ENCODE measurements at places on chromosomes 2 and 18.

DNA sequence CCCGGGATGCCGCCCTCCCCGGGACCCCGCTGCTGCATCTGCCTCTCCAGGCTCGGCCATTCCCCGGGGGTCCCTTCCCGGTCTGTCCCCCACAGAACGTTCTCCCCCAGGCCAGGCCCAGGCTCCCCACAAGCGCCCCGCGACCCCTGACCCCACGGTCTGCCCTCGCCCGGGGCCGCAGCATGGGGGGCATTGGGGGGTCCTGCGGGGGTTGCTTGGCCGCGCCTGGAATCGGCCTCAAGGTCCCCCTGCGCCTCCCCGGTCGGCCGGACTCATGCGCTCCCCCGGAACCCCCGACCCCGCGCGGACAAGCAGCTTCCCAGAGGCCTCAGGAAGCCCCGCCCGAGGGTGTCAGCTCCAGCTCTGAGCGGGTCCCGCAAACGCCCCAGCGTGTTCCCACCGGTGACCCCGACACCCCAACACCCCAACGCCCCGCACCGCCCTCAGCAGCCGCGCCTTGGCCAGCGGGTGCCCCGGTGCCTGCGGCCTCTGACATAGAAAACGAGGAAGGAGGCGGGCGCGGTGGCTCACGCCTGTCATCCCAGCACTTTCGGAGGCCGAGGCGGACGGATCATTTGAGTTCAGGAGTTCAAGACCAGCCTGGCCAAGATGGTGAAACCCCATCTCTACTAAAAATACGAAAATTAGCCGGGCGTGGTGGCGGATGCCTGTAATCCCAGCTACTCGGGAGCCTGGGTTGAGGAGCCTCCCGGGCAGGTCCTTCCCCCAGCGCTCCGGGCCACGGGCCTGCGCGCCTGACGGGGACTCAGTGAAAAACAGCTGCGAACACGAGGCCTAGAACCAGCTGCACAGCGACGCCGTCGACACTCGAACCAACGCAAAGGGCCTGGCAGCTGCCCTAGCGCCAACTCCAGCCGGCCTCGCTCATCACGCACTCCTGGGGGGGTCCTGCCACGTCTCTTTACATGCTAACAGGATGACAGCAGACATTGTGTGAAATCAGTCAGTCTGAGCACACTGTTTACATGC lies 61.8 kb upstream of the CTDP1 start:
- no peak for DNase-seq

GRCh38 chr2:126317790-126318431 lies 338.0 kb upstream of the GYPC start:
- DNase-seq: peak; percentile 80

DNA sequence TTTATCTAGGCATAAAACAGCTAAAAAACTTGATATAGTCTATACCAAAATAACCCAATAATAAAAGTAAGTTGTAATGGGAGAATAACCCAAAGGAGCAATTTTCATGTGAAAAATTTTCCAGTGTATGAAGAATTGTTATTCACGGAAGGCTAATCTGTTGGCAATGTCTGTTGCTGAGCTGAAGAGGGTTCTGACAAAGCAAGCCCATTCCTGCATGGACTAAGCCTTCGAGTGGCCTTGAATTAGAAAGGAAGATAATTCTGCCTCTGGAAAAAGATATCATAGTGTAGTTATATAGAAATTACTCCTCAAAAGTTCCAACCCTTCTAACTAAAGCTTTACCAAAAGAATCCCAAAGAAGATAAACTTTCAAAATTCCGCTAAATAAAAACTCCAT lies 101.5 kb downstream of the MAP2 start:
- no peak for DNase-seq

DNA sequence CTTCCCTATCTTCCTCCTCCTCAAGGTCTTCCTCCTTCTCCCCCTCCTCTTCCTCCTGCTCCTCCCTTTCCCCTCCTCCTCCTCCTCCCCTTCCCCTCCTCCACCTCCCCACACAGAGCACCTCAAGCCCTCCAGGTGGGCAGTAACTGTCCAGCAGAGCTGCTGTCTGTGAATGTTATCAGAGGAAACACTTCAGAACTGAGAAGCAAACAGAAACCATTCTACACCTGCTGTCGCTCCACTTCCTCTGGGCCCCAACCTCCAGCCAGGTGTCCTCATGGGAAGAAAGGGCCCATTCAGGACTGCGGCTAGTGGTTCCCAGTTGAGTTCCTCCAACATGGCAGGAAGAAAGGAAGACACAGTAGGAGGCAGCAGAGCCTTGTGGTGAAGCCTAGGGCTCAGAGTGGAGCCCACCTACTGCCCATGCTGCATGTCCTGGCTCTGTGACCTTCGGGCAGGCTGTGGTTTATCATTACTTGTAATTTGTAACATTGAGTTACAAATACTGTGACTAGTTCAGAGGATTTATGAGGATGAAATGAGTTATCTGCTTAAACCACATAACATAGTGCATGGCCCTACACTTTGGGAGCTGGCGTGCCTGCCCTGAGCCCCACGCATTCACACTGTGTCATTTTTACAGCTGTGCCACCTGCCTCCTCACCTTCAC lies 165.9 kb upstream of the ID2 start:
- DNase-seq: no peak

DNA sequence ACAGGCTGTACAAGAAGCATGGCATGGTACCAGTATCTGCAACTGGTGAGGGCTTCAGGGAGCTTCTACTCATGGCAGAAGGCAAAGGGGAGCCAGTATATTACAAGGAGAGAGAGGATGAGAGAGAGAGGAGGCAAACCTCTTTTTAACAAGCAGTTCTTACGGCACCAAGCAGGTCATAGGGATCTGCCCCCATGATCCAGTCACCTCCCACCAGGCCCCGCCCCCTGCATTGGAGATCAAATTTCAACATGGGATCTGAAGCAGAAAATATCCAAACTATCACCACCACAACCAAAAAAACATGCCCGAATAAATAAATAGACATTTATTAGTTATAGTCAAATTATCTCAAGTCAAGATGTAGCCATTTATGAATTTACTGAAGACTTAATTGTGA lies 14.5 kb upstream of the SLC35F5 start:
- DNase-seq: no peak

DNA sequence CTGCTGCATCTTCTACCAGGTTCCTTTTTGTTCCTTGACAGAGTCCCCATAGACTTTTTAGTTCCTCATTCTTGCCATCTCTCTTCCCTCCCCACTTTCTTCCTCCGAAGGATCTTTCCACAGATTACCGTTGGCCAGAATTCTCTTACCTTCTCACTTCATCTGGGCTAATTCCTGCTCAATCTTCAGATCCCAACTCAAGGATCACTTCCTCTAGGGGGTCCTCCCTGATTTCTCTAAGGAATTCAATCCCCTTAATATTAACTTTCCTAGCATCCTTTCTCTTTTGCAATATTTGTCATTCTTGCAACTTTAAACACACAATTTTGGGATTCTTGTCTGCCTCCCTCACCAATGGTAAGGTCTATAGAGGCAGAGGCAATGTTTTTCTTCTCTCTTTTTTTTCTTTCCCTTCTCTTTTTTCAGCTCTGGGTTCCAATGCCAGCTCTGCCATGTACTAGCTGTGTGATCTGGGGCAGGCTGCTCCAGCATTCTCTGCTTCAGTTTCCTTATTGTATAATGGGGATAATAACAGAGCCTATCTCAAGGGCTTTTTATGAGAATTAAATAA lies 5.4 kb upstream of the KCNE4 start:
- DNase-seq: no peak

GRCh38 chr2:134341476-134341875 lies 87.6 kb downstream of the MGAT5 start:
- no peak for DNase-seq

GRCh38 chr2:24885221-24886125 lies 34.6 kb downstream of the ADCY3 start:
- no peak for DNase-seq

DNA sequence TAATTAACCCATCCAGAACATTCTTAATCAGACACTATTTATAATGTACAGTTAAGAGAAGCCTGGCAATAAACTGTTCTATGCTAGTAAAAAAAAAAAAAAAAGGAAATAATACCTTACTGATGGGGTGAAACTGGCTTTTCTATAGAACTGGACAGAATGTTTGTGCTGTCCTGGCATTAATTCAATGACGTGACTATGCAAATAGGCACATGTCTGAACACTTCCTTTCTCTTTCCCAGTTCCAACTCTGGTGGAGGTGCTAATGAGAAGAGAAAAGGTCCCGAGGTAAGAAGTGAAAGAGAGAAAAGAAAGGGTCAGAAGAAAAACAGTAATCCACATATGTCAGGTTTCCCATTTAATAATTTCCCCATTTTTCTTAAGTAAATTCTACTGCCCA lies 508.4 kb downstream of the ZEB2 start:
- no peak for DNase-seq

DNA sequence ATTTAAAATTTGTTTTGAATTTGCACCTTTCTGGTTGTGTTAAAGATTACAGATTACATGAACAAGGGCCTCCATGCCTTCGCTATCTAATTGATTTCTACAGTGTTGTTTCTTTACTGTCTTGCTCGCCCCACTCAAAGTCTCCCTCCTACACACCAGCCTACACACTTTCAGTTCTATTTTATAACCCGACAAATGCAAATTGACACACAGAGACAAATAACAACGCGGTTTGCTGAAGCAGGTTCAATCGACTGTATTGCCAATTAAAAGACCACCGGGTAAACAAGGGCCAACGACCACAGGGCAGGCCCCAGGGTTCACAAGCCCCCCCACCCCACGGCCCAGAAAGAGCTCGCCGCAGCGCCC lies 869 bp downstream of the STARD7 start:
- DNase-seq: no peak
